ENCODE measurements at places on chromosomes 3 and 15.

GRCh38 chr15:49844390-49844789 lies 223.5 kb downstream of the DTWD1 start:
- DNase-seq, result no peak

DNA sequence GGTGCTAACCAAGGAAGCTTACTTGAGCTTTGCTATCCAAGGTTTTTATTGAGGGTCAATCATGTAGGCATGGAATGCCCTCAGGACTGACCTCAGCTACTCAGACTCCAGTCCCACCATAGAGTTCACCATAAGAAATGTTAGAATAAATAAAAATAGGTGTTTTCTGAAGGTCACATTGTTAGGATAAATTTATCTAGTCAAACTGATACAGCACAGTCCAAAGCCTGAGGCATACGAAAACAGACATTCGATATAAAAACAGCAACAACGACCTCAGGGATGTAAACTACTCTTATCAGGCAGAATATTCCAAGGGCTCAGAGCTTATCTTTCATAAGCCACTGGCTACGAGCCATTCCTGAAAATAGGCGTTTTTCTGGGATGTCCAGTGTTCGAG lies 690.6 kb downstream of the MCTP2 start:
- DNase-seq, result no peak

DNA sequence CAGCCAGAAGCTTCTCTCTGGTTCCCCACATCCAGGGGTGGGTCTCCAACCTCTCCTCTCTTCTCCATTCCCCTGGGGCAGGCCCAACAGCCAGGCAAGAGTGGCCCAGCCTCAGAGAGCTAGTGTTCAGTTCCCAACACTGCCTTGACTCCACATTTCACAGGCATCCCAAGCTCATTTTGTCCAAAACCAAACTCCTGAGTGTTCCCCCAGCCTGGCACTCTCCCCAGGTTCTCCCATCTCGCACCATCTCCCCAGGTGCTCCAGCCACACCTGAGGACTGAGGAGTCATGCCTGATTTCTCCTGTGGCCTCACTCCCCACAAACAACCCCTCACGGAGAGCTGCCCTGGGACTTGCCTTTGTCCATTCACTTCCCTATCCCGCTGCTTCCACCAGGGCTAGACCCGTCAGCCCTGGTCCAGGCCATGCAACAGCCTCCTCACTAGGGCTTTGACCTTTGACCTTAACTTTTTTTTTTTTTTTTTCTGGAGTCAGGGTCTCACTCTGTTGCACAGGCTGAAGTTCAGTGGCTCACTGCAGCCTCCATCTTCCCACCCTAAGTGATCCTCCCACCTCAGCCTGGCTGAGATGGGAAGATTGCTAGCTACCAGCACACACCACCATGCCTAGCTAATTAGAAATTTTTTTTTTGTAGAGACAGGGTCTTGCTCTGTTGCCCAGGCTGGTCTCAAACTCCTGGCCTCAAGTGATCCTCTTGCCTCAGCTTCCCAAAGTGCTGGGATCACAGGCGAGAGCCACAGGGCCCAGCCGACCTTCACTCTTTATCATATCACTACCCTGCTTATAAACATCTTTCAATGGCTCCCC lies 3.9 kb upstream of the CSK start:
- no peak for DNase-seq

- DNase-seq, result no peak
These were observed 10.6 kb downstream of the LRRC58 start for GRCh38 chr3:120338517-120338916.

- no peak for DNase-seq
These were observed 17.1 kb downstream of the APBA2 start for GRCh38 chr15:28902856-28903255.

DNA sequence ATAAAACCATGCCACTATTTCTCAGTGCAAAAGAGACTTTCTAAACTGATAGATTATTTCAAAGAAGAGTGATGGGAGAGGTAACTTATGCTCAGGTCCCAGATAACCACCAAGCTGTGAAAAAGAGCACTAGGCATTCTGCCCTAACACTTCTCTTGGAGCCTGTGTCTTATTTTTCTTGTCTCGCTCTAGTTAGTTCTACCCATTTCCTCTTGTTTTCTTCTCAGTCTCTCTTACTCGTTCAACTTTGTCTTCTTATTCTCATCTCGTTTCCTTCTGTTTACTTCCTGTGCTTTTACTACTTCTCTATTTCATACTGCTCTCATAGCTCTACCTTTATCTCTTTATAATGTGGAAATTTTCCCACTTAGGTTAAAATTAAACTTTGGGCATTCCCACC lies 91.8 kb upstream of the CGNL1 start:
- DNase-seq, result no peak

DNA sequence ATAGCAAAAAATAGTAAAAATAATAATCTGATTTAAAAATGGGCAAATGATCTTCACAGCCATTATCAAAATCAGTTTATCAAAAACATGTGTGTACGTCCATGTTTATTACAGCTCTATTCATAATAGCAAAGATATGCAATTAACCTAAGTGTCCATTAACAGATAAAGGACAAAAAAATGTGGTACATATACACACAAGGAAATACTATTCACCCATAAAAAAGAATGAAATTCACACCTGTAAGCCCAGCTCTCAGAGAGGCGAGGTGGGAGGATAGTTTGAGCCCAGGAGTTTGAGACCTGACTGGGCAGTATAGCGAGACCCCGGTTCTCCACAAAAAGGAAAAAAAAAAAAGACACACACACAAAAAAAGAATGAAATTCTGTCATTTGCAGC lies 82.6 kb upstream of the PPIB start:
- DNase-seq, result no peak

DNA sequence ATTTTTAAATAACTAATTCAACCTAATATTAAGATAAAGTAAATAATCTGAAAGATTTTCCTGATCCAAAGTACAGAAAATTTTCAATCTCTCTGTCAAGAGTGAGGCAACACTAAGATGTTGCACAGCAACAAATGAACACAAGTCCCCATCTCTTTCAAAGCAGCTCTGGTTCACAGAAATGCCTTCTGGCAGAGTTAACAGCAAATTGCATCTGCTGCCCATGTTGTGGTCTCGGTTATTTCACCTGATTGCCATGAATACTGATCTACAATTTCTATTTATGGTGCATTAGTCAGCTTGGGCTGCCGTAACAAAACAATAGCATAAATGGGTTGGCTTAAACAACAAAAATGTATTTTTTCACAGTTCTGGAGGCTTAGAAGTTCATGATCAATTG lies 167.3 kb downstream of the BCHE start:
- DNase-seq, result no peak

- DNase-seq, result peak; percentile 32
These were observed 77.5 kb upstream of the IL12A start for GRCh38 chr3:159910991-159911663.

DNA sequence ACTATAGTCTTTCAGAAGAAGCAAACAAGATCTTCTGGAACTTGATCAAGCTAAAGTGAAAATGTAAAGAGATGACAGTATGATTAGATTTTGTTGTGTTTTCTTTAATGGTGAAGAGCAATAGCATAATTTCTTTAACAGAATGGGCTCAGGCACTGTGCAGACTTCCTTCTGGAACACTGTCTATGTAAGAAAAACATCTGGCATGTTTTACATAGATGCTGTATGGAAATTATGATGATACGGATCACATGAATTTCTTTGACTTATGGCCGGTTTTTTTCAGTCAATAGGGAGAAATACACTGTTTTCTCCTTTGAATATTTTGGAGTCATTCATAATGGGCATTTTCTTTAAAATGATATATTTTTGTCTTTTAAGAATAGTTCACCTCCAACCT lies 42.6 kb downstream of the PHLDB2 start:
- no peak for DNase-seq

DNA sequence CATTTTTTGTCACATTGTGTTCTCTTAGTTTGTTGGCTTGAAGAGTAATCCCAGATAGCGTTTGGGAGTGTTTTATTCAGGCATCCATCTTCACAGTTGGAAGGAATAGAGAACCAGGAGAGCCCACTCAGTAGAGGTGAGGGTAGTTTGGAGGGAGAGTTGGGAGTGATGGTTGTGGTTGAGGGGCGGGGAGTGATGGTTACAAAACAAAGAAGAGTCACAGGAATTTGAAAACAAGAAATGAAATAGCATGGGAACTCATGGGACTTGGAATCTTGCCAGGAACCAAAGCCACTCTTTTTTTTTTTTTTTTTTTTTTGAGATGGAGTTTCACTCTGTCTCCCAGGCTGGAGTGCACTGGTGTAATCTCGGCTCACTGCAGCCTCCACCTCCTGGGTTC lies 36.3 kb downstream of the DUT start:
- no peak for DNase-seq

DNA sequence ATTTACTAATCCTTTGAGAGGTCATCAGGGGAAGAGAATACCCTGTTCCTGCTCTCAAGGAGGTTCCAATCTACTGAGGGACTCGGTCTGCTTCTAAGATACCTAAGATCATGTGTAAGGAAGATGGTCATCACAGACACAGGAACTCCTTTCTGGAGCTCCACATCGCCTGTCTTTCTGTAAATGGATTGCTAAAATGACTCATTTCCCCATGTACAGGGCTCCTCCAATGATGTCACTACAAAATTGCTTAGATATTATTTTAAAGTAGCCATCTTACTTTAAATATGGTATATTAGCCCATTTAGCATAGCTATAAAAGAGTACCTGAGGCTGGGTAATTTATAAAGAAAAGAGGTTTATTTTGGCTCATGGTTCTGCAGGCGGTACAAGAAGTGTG lies 206.1 kb upstream of the PROK2 start:
- no peak for DNase-seq

DNA sequence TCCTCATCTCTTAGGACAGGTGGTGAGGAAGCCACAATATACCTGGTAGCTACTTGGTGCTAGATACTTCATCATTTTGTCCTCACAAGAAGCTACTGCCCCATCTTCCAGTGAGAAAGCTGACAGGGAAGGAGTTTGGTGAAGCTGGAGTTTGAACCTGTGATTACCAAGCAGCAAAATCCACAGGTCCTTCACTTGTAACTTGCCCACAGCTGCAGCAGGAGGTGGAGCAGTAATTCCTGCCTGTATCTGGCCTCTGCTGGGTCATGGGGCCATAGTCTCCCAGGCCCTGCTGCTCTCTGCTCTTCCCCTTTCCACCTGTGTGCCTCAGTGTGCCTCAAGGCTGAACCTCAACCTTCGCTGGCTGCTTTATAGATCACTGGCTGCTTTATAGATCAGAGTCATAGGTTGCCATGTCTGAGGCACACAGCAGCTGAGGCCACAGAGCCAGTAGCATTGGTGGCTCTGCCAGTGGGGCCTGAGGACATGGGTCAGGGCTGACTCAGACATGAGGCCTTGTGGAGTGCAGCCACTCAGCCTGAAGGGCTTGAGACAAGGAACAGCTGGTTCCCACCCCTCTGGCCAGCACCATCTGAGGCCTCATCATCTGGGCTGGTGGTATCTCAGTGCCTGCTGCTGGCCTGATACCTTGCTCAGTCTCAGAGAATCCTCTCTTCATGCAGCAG lies 11.1 kb upstream of the CHRNB4 start:
- DNase-seq, result no peak

DNA sequence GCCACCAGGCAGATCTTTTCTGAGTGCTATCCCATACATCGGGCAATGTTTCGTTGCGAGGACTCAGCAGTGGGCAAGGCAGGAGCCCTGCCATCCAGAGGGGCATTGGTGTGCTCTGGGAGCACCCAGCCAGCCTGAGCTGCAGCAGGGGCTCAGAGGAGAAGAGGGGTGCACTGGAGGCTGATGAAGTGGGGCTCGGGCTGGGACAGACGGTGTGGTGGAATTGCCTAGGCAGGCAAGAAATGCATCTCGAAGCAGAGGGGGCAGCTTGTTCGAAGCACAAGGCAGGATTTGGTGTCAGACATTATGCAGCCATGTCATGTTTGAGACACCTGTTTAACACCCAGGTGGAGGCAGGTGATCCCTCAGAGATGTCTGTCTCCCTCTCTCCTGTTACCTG lies 19.3 kb downstream of the PAQR5 start:
- DNase-seq, result no peak

- DNase-seq, result no peak
These were observed 13.9 kb downstream of the CCR5AS start for GRCh38 chr3:46393011-46393410.

GRCh38 chr15:58161436-58161930 lies 23.3 kb downstream of the AQP9 start:
- no peak for DNase-seq

DNA sequence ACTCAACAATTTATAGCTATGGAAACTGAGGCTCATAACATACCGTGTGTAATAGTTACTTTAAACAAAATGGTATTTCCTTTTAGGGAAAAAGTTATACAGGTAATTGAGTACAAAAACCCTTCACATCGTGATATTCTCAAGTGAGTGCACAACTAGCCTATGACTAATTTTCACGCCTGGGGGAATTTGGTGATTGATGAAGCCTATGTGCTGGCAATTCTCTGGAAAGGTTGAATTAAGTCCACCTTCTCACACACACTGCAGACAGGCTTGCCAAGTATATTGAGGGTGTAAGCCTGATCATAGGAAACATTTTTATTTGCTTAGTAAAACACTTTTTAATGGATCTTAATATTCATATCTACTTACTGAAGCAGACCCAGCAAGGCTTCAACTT lies 41.3 kb upstream of the ROBO2 start:
- DNase-seq, result no peak

DNA sequence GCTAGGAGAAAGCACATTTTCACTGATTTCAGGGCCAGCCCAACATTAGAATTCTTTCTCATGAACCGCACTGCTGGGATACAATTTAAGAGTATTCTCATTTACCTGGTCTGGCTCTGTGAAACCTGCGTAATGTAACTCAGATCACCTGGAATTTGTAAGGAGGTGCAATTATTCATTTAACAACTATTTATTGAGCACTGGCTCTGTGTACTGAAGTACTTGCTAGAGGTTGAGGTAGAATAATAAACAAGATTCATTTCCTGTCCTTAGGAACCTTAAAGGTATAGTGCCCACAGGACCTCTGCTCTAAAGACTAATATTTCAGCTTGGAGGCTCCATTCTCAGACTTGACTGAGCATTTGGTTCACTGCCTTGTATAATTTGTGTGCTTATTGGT lies 242.2 kb upstream of the ZPLD1 start:
- DNase-seq, result no peak

DNA sequence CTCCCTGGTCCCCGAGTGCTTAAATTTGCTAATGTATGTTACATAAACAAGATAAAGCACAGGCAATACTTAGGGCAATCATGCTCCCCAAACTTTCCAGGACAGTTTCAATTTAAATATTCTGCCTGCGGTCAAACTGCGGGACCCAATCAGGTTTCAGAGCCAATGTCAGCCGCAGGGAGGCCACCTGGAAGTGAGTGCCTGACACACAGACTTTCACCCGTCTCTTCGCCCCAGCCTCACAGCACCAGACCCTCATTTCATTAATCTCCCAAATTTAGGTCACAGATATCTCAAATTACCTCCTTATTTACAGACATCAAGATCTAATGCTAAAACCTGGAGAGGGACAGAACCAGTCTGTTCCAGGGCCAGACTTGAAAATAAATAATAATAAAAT lies 107.2 kb upstream of the ALDH1A3 start:
- no peak for DNase-seq

DNA sequence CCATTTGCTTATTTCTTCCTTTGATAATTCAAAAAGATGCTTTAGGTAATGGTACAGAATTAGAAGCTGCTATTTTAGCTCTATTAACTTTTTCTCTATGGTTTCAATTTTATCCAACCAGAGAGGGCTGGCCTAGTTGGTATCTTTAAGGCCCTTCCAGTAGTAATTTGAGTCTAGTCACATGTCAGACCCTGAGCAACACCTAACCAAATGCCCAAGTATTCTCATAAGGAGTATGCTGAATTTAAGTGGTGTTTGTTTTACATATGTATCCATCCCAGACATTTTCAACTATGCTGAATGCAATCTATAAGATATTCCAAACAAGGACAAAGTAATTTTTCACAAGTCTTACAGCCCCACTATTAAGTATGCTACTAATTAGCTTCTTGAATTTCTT lies 9.6 kb downstream of the DNAJC19 start:
- no peak for DNase-seq
